ENCODE measurements at places on chromosomes 7 and 10.

GRCh38 chr7:122038134-122038533 is 105.9 kb downstream of the AASS start:
- no peak for DNase-seq

DNA sequence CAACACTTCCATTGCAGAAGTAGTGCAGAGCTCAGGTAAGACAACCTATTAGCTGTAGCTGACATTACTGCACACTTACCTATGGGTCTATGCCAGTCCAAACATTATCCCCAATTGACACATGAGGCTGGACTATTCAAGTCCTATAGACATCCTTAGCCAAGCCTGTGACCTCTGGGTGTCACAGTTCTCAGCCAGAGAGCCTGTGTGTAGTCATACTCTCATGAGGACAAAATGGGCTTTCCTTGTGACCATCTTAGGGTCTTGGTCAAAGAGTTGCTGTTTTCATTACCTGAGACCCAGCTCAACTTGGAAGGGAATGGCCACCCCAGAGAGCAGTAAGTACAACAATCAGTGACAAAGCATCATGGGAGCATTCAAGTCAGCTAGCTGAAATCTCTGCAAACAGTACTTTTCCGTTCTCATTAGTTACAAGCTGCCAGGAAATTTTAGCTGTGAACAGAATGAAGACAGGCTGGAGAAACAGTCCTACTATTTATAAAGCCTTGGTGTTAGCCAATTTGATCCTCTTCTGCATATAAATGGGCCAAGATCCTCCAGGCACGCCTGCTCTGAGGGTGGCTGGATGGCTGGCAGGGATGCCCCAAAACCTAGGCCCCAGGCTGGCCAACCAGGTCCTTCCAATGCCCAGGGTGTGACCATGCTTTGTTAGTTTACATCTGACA is 44.3 kb downstream of the NUDCD3 start:
- DNase-seq: no peak

DNA sequence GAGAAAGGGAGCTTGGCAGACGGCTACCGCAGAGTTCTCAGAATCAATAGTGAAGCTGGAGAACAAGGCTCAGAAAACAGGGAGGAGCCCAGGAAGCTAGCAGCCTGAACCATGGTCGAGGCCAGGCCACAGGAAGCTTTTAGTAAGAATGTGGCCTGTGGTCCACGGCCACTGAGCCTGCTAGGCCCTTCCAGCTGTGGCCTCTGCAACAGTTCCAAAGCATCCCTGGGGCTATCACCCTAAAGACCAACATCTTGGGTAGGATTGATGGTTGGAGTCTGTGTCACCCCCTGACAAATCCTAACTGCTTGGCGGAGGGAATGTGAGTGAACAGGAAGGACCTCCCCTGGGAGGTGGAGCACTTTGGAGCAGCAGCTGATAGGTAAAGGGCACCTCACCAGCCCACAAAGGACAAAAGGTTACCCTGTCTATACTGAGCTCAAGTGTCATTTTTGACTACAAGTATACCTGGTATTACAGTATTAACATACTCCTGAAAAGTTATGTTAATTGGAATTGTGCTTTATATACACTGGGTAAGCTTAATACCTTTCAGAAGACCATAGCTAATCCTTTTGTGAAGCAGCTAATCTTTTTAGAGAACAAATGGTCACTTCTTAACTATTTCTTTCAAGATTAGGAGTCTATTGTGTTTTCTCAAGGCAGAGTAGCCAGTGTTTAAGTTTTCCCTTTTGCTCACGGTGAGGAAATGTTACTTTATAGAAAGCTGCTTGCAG is 18.7 kb downstream of the PTPRE start:
- no peak for DNase-seq

DNA sequence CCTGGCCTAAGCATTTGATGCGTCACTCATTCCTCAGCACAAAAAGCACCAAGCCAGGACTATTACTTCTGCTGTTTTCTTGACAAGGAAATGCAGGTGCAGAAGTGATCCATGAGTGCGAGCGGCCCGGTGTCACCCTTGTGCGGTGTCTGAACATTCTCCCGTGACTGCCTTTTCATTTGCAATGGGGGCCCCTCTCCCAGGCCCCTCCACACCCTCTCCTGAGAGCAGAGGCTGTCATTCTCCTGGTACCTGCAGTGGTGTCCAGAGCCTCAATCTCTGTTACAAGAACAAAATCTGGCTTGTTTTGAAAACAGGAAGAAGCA is 213.1 kb downstream of the DIP2C start:
- no peak for DNase-seq

DNA sequence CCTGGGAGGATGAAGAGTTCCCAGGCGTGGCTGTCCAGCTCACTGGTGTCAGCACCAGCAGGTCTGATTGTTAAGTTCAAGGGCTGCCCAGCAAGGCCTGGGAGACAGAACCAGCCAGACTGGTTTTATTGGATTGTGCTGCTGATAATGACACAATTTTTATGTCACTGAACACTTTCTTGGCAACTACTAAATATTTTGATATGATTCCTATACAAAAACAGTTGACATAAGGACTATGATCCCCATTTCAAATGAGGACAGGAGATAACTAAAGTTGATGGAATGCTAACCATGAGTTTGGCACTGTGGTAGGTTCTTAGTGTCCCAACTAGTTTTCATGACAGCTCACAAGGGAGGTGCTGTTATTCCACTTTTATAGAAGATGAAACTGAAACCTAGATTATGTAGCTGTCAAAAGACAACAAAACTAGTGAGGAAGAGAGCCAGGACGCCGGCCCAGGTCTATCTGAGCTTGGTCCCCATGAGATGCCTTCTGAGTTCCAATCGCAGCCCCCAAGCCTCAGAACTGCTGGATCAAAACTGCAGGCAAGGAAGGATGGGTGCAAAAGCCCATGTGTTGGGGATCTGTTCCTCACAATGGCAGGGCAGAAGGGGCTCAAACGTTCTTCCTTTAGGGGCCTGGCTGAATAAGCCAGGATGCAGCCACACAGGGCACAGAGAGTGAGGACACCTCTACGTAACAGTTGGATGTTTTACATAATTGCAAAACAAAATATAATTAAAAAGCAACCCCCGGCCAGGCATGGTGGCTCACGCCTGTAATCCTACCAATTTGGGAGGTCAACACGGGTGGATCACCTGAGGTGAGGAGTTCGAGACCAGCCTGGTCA is 52.8 kb downstream of the COBL start:
- no peak for DNase-seq

Measured in stimulated activated CD4-positive, alpha-beta T cell treated with anti-CD3 and anti-CD28 coated beads, Interleukin-1b, Interleukin-23, amount 100 ng/mL, for 1 hour (primary cell).